Umbilical cord (tissue), 2 donors: ENCODE measurements at places on chromosomes 6 and 20.

DNA sequence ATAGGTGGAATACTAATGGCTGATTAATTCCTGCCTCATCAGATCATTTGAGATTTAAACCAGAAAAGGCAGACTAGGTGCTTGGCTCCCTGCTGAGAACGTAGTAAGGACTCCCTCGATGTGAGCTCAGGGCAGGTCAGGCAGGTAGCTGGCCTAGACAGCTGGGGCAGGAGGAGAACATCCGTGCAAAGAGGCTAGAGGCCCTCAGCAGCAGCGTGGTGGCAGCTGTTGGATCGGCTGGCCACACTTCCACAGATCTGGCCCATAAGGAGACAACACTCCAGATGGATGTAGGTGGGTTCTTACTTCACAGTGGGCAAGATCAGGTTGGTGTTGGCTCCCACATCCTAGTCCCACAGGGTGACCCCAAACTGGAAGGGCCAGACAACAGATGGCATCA is 38.5 kb downstream of the EYA2 start:
- no peak for DNase-seq

DNA sequence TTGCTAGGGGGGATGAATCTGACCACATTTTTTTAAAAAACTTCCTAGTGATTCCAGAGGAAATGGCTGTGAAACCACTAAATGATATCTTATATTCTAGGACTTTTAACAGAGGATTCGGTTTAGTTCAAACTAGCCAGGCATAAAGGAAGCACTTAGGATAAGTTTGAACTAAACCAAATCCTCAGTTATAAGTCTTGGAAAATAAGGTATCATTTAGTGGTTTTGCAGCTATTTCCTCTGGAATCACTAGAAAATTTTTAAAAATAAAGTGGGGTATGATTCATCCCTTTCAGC is 327.9 kb upstream of the QKI start:
- no peak for DNase-seq

DNA sequence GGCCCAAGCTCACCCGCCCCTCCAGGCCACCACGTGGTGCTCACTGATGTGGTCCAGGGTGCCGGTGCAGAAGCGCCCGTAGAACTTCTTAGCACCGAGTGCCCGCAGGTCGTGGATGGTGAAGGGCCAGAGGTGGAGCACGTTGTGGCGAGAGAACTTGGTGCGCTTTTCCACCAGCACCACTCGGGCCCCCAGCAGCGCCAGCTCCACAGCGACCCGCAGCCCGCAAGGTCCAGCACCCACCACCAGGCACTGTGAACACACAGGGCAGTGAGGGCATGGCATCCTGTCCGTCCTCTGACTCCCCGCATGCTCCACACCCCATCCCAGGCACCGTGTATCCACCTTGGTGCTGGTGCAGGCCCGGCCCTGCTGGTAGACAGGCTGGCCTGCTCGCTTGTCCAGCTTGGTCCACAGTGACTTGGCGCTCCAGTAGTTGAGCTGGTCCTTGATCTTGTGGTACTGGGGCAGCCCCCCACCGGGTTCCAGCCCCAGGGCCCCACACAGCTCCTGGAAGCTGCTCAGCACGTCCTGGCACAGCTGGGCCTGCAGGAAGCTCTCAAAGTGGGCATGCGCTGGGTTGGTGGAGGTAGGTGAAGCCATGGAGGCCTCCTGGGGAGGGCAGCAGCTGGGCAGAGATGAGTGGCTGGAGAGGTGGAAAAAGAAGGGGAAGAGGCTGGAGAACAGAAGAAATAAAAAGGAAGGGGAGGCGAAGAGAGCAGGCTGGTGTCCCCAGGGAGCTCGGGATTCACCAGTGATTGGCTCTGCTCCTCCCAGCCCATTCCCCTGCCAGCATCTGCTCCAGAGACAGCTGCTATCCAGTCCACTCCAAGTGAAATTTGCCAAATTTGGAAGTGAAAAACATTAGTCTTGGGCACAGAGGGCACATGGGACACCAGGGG is 1.7 kb downstream of the MICAL1 start:
- DNase-seq: peak; percentile 64

DNA sequence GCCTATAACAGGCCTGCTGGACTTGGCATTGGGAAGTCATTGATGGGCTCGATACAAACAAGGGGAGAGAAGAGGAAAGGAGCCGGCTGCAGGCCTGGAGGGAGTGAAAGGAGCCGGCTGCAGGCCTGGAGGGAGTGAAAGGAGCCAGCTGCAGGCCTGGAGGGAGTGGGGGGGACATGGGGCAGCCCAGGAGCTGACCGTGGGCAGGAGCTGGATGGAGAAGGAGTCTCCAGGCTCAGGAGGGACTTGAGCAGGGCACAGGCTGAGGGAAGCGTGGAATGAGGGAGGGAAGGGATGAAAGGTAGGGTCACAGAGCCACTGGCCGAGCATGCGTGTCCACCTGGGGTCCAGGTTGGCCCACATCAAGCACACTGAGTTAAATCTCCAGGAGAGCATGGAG is 32.0 kb downstream of the RPP40 start:
- DNase-seq: no peak

DNA sequence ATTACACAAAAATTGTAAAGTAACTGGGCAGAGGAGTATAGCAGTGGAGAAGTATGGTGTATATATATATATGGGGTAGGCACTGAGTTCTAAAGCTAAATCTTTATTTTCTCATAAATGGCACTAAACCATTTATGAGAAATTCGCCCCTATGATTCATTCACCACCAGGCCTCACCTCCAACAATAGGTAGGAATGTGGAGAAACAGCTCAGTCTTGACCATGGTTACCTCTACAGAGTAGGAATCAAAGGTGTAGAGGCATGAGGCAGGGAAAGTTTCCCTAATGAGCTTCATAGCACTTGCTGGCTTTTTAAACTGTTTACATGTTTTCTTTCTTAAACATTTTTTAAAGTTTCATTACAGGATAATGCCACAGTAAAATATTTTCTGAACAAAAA is 36.9 kb upstream of the SUMO4 start:
- no peak for DNase-seq

GRCh38 chr20:37484331-37484730 is 36.7 kb upstream of the NNAT start:
- DNase-seq: no peak

DNA sequence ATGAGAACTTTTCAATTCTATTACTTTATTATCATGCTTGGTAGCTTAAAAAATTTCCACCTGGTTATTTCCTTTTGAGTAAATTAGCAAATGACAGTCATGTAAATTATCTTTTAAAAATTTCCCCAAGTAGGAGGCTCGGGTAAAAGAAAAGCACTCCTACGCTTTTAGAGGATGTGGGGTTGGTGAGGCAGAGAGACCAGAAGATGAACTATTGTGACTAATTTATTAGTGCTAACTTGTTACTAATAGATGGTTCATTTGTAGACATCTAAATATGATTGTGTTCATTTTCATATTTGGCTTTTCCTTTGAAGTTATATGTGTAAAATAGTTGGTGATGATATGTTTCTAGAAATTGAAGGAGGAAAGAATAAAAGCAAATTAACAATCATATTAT is 27.0 kb downstream of the ZNF292 start:
- DNase-seq: no peak

DNA sequence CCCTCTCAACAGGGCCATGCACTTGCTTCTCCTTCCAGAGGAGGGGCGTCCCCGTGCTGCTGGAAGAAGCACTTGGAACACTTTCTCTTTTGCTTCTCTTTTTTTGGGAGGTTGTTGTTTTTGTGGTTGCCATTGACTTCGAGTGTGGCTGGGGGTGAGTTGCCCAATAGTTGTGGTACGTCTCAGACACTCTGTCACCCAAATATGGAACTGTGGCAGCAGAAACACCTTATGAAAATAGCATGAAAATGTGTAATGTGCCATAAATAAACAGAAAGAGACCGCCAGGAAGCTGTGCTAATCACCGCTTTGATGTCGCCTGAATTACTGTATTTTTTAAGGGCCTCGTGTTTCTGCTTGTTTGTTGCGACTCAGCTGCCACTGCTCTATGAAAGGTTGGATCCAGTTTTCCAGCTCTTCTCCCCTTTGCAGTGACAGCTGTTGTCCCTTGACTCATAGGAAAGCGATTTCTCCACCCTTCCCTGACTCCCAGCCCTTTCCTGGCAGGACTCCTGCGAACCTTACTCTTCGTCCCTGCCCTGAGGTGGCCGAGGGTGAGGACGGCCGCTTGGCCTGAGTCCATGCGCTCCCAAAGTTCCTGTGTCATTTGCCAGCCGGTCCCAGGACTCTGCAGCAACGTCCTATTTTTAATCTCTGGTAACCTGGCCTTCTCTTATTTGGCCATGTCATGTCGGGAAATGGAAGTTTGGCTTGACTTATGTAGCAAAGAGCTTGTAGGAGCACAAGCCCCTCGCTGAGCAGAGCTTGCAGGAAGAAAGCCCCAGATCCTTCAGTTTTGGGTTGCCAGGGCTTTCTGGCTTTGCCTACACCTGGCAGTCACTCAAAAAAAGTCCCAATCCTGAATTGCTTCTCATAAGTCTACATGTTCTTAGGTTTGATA is 694.6 kb downstream of the QKI start:
- no peak for DNase-seq

GRCh38 chr6:52375780-52376556 is 14.0 kb downstream of the PAQR8 start:
- DNase-seq: no peak

DNA sequence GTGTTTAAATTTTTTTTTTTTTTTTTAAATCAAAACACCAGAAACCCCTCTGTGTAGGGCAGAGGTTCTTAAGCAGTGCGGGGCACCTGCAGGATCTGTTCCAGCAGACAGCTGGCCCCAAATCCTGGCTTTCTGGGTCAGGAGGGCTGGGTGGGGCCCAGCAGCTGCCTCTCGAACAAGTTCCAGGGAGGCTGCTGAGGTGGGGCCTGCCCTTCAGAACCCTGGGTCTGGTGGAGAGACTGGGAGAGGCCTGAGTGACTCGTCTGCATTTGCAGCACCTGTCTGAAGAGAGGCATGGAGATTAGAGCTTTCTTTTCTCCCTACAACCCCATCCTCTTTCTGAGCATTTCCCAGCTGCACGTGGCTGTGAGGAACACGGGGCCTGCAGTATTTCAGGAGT is 8.4 kb downstream of the PSMG4 start:
- DNase-seq: no peak
